ENCODE measurements at places on chromosomes 4 and X. TPM values are rescaled to one million over a fixed set of nuclear protein-coding genes. Genes with fewer than 3 reads are reported as not detected.
A peak's percentile ranks its signal among the peaks of the same experiment; 100 is the strongest.

The HSPA4L gene
- 4.9 TPM for total RNA-seq

The TMEM144 gene
- total RNA-seq = 2.2 TPM

The SSX2 gene
- 0.88 TPM for total RNA-seq

The ZCCHC13 gene
- not detected for total RNA-seq

The OCIAD1 gene
- total RNA-seq = 138 TPM

The P2RY4 gene
- total RNA-seq = not detected

The BEX5 gene
- not detected for total RNA-seq

The STOX2 gene
- total RNA-seq = 2.9 TPM

The NLGN3 gene
- 1.7 TPM for total RNA-seq

The MAGEA2B gene
- total RNA-seq = not detected

The BGN gene
- total RNA-seq = 90.9 TPM

The MID1 gene
- total RNA-seq = 5.6 TPM

GRCh38 chrX:100120956-100121355 is 289.1 kb downstream of the PCDH19 start:
- no peak for DNase-seq
- no peaks in the 10 kb centered on the region for H3K36me3 ChIP-seq
- H3K27ac ChIP-seq = no peak overlapping the region
- H3K27me3 ChIP-seq = no peaks in the 10 kb centered on the region

- no peak for DNase-seq
- H3K27me3 ChIP-seq = no peaks in the 10 kb centered on the region
- no peak overlapping the region for H3K4me3 ChIP-seq
- no peaks in the 10 kb centered on the region for H3K36me3 ChIP-seq
Measured at GRCh38 chr4:17065821-17066220, 167.4 kb upstream of the LDB2 start.

DNA sequence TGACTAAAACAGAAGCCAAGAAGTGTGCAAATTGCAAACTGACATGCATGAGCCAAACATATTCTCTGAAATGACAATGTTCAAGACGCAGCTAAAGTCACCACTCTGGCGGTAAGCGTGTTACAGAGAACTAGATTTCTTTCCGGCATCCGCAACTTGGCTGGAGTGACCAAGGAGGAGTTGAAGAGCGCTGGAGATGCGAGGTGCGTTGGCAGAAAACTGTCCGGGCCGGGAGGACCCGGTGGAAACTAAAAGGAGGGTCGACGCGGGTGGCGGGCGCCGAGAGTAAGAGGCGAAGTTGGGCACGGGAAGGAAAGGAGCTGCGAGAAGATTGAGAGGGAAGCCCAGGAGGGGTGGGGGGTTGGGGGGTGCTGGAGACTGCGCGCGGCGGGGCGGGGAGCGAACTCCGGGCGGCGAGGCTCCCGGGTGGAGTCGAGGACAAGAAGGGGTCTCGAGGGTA is 807 bp downstream of the SEL1L3 start:
- peaks cover 22% of the 10 kb centered on the region for H3K4me1 ChIP-seq
- peak overlapping the region; percentile 76 for H3K27ac ChIP-seq
- DNase-seq = peak; percentile 50
- no peaks in the 10 kb centered on the region for H3K27me3 ChIP-seq
- peak overlapping the region; percentile 87 for H3K4me3 ChIP-seq
- H3K36me3 ChIP-seq = no peaks in the 10 kb centered on the region

DNA sequence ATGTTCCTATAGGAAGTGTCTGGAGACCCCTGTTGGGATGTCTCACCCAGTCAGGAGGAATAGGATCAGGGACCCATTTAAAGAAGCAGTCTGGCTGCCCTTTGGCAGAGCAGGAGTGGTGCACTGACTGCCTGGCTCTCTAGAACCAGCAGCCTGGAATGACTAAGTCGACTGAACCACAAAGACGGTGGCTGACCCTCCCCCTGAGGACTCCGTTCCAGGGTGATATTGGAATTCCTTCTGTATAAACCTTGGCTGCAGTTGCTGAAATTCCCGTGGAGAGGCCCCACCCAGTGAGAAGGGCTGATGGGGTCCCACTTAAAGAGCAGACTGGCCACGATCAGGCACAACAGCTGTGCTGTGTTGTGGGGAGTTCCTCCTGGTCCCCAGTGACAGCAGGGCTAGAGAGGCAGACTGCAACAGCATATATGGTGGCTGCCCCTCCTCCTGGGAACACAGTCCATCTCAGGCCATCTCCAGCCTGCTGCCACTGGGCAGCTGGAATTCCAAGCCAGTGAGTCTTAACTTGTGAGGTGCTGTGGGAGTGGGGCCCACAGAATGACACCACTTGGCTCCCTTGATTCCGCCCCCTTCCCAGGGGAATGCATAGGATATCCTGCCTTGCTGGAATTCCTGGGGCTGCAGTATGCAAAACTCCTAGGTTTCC is 41.8 kb upstream of the RLIM start:
- no peak overlapping the region for H3K4me3 ChIP-seq
- no peak for DNase-seq
- H3K4me1 ChIP-seq = no peaks in the 10 kb centered on the region
- no peaks in the 10 kb centered on the region for H3K27me3 ChIP-seq

DNA sequence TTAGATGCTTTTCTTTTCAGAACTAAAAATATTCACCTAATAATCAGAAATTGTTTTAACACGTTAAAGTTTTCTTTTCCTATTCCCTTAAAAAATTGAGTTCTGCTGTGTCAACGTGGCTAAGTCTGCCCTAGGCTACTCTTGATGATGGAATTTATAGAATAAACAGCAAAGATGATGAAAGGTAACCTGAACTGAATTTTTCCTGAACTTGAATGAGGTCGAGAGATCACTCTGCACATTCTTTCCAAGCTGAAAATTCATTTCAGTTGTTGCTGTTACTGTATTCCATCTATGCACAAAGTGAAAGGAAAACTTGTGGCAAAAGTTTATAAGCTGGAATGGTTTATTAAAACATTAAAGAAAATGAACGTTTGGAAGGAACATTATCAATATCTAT is 245.9 kb upstream of the GIMD1 start:
- no peaks in the 10 kb centered on the region for H3K27me3 ChIP-seq
- H3K36me3 ChIP-seq = no peaks in the 10 kb centered on the region
- H3K4me1 ChIP-seq = peaks cover 20% of the 10 kb centered on the region
- H3K27ac ChIP-seq = no peak overlapping the region

DNA sequence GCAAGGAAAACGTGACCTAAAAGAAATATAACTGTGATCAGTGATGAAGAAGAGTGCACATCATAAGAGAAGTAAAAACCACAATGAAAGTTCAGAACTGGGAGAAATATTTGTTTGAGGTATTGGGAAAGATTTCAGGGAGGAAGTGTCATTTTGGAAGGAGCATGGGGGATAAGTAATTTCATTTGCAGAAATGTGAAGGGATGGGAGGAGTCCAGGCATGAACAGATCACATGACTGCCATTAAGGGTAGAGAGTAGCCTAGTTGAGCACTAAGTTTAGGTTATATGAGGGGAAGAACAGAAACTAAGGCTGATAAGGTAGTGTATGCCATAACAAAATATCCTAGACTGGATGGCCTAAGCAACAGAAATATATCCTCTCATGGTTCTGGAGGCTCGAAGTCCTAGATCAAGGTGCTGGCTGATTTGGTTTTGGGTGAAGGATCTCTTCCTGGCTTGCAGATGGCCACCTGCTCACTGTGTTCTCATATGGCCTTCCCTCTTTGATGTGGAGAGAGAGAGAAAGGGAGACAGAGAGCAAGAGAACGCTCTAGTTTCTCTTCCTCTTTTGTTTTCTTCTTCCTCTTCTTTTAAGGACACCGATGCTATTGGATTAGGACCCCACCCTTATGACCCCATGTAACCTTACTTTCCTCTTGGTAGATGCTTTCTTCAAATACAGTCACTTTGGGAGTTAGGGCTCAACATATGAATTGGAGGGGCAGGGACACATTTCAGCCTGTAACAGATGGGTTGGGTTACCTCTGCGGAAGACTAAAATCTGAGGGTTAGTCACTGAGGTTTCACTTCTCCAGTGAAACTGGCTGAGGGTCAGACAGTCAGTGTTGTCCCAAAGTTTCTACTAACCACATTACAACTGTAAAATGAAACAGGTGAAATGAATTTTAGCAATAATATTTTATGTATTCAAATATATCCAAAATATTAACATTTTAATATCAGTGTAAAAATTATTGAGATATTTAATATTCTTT is 77.9 kb downstream of the EGF start:
- no peak overlapping the region for H3K4me3 ChIP-seq
- peaks cover 30% of the 10 kb centered on the region for H3K4me1 ChIP-seq
- no peak for DNase-seq
- peaks cover 17% of the 10 kb centered on the region for H3K36me3 ChIP-seq
- no peak overlapping the region for H3K27ac ChIP-seq
- H3K27me3 ChIP-seq = no peaks in the 10 kb centered on the region

GRCh38 chr4:183356931-183357675 is 34.9 kb upstream of the CLDN24 start:
- H3K36me3 ChIP-seq = no peaks in the 10 kb centered on the region
- no peak overlapping the region for H3K4me3 ChIP-seq
- H3K27me3 ChIP-seq = no peaks in the 10 kb centered on the region
- no peak overlapping the region for H3K27ac ChIP-seq
- DNase-seq = no peak

DNA sequence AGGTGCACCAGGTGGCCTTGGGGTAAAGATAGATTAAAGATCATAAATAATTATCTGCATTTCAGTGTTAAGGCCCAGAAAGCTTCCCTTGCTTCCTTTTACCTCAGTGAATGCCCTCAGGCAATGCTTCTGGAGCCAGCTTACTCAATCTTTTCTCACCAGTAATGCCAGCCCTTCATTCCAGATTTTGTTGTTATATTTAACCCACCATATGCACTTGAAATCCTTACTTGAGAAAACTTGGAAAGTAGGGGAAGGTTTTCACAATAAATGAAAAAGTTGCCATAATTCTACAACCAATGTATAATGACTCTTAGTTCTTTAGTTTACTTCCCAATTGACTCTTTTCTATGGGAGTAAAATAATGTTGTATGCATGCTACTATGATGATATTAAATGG is 17.1 kb upstream of the PBDC1 start:
- no peaks in the 10 kb centered on the region for H3K36me3 ChIP-seq
- DNase-seq = no peak
- no peak overlapping the region for H3K27ac ChIP-seq
- H3K27me3 ChIP-seq = no peaks in the 10 kb centered on the region
- H3K4me3 ChIP-seq = no peak overlapping the region

GRCh38 chr4:53193111-53193510 is 172.8 kb downstream of the SCFD2 start:
- H3K27me3 ChIP-seq = peaks cover 34% of the 10 kb centered on the region
- peaks cover 9% of the 10 kb centered on the region for H3K4me1 ChIP-seq
- no peaks in the 10 kb centered on the region for H3K36me3 ChIP-seq
- no peak for DNase-seq
- no peak overlapping the region for H3K4me3 ChIP-seq
- no peak overlapping the region for H3K27ac ChIP-seq

GRCh38 chr4:73453701-73454005 is 17.6 kb downstream of the AFP start:
- H3K4me1 ChIP-seq = peaks cover 14% of the 10 kb centered on the region
- DNase-seq = no peak
- H3K4me3 ChIP-seq = no peak overlapping the region
- H3K27me3 ChIP-seq = no peaks in the 10 kb centered on the region
- H3K36me3 ChIP-seq = no peaks in the 10 kb centered on the region

DNA sequence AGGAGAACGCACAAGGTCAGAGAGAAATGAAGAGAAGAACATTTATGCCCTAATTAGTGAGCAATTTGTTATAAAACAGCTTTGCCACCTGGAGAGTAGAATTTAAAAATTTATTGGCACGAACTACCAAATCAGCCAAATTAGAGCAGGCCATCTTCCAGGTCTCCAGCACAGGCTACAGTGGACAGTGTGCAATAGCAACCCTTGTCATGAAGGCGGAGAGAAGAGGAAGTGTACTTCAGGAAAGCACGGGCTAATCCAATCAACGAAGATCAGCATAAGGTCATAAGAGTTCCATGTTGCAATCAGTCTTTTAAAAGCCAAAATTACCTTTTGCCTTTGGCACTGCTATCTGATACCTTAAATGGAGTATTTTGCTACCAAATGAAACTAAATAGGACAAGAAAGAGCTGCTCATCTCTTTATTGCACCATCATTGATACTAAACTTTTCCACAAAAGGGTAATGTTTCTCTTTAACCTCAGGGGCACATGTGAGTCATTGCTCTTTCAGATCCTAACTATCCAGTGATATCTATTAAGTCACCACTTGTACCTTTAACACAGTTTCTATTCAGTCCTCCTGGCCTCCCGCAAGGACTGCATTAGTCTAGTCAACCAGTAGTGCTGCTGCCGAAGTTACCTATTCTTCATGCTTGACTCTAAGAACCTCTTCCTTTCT is 19.9 kb downstream of the ANK2 start:
- H3K27me3 ChIP-seq = no peaks in the 10 kb centered on the region
- no peaks in the 10 kb centered on the region for H3K36me3 ChIP-seq
- no peak overlapping the region for H3K27ac ChIP-seq
- no peak overlapping the region for H3K4me3 ChIP-seq

DNA sequence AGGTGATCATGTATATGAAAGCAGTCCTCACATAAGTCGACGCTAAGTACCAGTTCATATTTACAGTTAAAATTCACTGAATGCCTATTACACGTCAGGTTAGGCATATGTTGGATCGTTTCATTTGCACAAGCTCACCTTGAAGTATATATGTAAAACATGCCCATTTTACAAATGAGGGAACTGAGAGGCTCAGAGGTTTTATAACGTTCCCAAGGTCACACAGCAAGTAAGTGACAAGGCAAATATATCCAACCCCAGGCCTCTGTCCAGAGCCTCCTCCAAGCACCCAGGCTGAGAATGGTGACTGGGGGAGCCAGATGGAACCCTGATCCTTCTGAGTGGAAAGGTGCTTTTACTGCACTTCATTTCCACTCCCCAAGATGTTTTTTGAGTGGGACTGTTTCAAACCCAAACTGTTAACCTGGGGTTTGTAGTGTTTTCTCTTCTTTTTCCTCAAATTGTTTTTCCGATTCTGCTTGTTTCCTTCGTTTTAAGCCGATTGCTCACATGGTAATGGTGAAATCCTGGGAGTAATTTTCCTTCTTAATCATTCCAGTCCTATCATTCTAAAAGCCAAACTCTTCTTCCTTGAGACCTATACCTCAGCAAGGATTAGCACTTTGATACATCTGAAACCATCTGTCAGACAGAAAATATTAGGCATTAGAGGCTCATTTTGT is 791 bp downstream of the SMIM20 start:
- H3K4me1 ChIP-seq = peaks cover 8% of the 10 kb centered on the region
- peak overlapping the region; percentile 56 for H3K27ac ChIP-seq
- peak overlapping the region; percentile 68 for H3K4me3 ChIP-seq
- no peaks in the 10 kb centered on the region for H3K27me3 ChIP-seq

- DNase-seq = no peak
- no peaks in the 10 kb centered on the region for H3K36me3 ChIP-seq
- peaks cover 6% of the 10 kb centered on the region for H3K4me1 ChIP-seq
- H3K27me3 ChIP-seq = no peaks in the 10 kb centered on the region
- no peak overlapping the region for H3K27ac ChIP-seq
- H3K4me3 ChIP-seq = no peak overlapping the region
Measured at GRCh38 chr4:174278467-174278866, 5.0 kb downstream of the FBXO8 start.

DNA sequence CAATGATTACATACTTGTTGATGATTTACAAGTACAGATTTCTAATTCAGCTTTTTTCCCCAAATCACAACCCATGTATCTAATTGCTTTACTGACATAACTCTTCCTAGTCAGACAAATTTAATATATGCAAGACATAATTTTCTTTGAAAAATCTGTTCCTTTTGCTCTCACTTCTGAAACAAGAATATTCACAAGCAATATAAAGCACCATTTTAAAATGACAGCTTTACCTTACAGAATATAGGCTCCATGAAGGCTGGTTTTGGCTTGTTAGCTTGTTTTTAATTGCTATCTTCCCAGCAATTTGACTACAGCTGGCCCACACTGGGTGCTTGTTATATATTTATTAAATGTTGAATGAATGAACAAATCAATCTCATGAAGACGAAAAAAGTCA is 24.5 kb downstream of the GPM6A start:
- no peaks in the 10 kb centered on the region for H3K36me3 ChIP-seq
- no peak overlapping the region for H3K27ac ChIP-seq
- no peak for DNase-seq
- H3K27me3 ChIP-seq = no peaks in the 10 kb centered on the region

Data from A673 (cell line).